ENCODE measurements at places on chromosomes 4 and X. TPM values are rescaled to one million over a fixed set of nuclear protein-coding genes. Genes with fewer than 3 reads are reported as not detected.
A peak's percentile ranks its signal among the peaks of the same experiment; 100 is the strongest.

DNA sequence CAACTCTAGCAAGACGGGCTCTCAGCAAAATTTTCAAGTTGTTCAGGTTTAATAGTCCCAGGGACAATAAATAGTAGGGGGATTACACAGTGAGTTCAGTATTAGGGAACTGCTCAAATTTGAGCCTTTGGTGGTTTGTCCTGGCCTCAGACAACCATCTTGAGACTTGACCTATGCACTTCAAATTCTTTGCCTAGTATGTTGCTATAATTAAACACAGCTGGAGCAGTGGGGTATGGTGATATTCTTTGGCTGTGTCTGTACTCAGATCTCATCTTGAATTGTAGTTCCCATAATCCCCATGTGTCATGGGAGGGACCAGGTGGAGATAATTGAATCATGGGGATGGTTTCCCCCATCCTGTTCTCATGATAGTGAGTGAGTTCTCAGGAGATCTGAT lies 43.3 kb upstream of the TEX13A start:
- H3K27me3 ChIP-seq = no peaks in the 10 kb centered on the region
- H3K4me3 ChIP-seq = no peak overlapping the region
- no peak overlapping the region for H3K27ac ChIP-seq
- H3K4me1 ChIP-seq = no peaks in the 10 kb centered on the region
- H3K36me3 ChIP-seq = no peaks in the 10 kb centered on the region

DNA sequence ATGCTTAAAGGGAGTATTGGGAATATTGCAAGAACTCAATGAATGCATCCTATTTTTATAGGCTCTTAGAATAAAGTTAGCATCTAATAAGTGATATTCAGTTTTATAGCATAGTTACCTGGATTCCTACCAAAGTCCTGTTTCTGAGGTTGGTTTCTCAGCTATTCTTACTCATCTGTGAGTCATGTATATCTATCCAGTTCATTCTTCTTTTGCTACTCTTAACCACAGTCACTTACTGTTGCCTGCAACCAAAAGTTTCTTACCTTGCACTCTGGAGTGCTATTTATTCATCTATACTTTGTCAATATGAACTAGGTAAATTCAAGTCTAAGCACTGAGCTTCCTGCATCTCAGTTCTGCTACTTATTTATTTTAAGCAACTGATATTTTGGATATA lies 322.5 kb downstream of the HS3ST1 start:
- no peaks in the 10 kb centered on the region for H3K36me3 ChIP-seq
- H3K4me1 ChIP-seq = no peaks in the 10 kb centered on the region
- H3K27me3 ChIP-seq = no peaks in the 10 kb centered on the region
- no peak for DNase-seq

DNA sequence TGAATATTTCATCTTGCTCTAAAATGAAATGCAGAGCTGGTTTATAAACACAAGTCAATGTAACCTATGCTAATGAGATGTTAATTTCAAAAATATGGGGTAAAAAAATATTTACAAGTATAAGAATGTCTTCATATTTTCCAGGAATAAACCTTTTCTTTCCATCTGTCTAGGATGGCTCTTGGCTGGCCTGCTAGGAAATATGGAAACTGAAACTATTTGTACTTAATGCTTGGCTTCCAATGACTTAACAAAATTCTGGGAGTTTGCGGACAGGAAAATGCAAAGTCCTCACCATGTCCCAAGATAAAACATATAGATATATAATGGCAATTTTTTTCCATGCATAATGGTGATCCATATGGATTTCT lies 168.1 kb downstream of the SCFD2 start:
- H3K27me3 ChIP-seq = no peaks in the 10 kb centered on the region
- no peaks in the 10 kb centered on the region for H3K36me3 ChIP-seq
- no peak for DNase-seq
- H3K27ac ChIP-seq = no peak overlapping the region

DNA sequence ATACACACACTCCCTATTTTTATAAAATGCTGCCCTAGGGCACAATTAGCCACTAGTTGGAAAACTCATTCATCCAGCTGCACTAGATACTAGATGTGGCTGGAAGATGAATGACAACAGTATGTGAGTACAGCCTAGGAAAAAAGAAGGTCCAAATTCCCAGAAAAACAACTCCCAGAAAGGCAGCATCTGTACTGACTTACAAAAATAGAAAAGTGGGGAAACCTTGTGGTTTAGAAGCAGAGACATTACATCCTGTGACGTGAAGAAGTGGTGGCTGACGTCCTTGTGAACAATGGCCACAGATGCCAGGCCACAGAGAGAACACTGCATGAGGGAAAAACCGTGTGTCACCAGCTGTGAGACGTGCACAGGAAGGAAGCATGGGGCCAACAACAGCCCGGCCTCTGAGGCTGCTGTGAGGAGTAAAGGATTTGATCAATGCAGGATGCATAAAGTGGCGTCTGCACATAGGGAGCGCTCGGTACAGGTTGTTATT lies 81.2 kb downstream of the SPRY1 start:
- no peaks in the 10 kb centered on the region for H3K27me3 ChIP-seq
- no peaks in the 10 kb centered on the region for H3K36me3 ChIP-seq
- no peak overlapping the region for H3K4me3 ChIP-seq
- H3K4me1 ChIP-seq = peaks cover 21% of the 10 kb centered on the region

DNA sequence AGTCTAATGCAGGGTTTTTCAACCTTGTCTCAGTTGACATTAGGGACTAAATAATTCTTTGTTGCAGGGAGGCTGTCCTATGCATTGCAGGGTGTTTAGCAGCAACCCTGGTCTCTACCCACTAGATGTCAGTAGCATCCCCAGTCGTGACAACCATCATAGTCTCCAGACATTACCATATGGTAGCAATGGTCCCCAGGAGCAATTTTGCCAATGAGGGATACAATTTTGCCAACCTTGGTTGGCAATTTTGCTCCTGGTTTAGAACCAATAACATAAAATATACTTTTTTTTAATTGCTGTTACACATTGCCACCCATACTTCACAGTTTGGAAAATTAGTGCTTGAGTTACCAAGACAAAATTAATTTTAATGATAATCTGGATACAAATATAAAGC lies 6.0 kb downstream of the EREG start:
- no peaks in the 10 kb centered on the region for H3K36me3 ChIP-seq
- DNase-seq = no peak
- no peak overlapping the region for H3K4me3 ChIP-seq
- no peaks in the 10 kb centered on the region for H3K27me3 ChIP-seq
- no peak overlapping the region for H3K27ac ChIP-seq

DNA sequence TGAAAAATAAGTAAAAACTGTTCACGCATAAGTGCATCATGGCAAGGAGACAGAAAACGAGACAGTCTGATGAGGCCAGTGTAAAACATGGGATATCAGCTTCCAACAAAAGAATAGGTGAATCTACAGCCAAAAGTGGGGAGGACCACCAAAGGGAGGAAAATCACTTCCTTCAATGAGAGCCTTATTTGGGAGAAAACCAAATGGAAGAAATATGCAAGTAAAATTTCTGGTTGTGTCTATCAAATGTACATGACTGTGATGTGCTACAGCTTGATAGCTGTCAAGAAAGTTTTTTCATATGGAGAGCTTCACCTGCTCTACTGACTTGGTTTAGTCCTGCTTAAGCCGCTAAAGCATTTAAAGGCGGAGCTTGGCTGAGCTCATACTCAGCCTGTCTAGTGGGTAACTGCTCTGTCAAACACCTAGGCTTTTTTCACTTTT lies 66.2 kb downstream of the MAGEA1 start:
- H3K36me3 ChIP-seq = no peaks in the 10 kb centered on the region
- no peak overlapping the region for H3K4me3 ChIP-seq
- H3K27me3 ChIP-seq = no peaks in the 10 kb centered on the region
- DNase-seq = no peak

The GPR173 gene
- 0.86 TPM for total RNA-seq

- peaks cover 19% of the 10 kb centered on the region for H3K4me1 ChIP-seq
- no peaks in the 10 kb centered on the region for H3K27me3 ChIP-seq
- no peak for DNase-seq
- H3K27ac ChIP-seq = peak overlapping the region; percentile 29
These were observed 55.7 kb downstream of the ANTXR2 start for GRCh38 chr4:80017125-80017854.

- no peak overlapping the region for H3K27ac ChIP-seq
- H3K36me3 ChIP-seq = no peaks in the 10 kb centered on the region
- DNase-seq = no peak
- no peak overlapping the region for H3K4me3 ChIP-seq
- no peaks in the 10 kb centered on the region for H3K27me3 ChIP-seq
- H3K4me1 ChIP-seq = no peaks in the 10 kb centered on the region
These were observed 75.4 kb upstream of the FAT1 start for GRCh38 chr4:186798951-186799659.

GRCh38 chr4:30716158-30716557 lies 4.0 kb upstream of the PCDH7 start:
- H3K27ac ChIP-seq = no peak overlapping the region
- H3K27me3 ChIP-seq = peaks cover 39% of the 10 kb centered on the region
- peak overlapping the region; percentile 56 for H3K4me3 ChIP-seq
- H3K4me1 ChIP-seq = peaks cover 19% of the 10 kb centered on the region
- no peaks in the 10 kb centered on the region for H3K36me3 ChIP-seq
- DNase-seq = no peak

DNA sequence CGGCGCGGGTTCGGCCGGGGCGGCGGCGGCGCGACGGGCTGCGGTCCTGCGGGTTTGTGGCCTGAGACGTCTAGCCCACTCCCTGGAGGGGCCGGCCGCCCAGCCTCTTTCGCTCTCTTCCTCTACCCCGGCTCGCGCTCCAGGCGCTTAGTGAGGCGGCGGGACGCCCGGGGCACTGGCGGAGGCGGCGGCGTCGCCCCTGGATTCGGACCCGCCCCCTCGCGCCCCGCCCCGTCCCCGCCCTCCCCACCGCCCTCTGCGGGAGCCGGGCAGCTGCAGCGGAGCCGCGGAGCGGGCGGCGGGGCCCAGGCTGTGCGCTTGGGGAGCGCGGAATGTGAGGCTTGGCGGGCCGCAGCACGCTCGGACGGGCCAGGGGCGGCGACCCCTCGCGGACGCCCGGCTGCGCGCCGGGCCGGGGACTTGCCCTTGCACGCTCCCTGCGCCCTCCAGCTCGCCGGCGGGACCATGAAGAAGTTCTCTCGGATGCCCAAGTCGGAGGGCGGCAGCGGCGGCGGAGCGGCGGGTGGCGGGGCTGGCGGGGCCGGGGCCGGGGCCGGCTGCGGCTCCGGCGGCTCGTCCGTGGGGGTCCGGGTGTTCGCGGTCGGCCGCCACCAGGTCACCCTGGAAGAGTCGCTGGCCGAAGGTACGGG lies at the start of gene BMP2K:
Gene BMP2K (plus strand): TSS at position 272 of the 650 bp plus-strand sequence. CDS start 194 bp downstream, at position 466.
- DNase-seq = peak; percentile 81
- peaks cover 10% of the 10 kb centered on the region for H3K4me1 ChIP-seq
- peak within 1 kb of the TSS; percentile 93 for H3K4me3 ChIP-seq
- H3K27me3 ChIP-seq = no peaks in the 10 kb centered on the region
- no peaks in the 10 kb centered on the region for H3K36me3 ChIP-seq
- peak within 1 kb of the TSS; percentile 99 for H3K27ac ChIP-seq

The ADRA2C gene
- total RNA-seq = 2.0 TPM

The C4orf36 gene
- 4.0 TPM for total RNA-seq

DNA sequence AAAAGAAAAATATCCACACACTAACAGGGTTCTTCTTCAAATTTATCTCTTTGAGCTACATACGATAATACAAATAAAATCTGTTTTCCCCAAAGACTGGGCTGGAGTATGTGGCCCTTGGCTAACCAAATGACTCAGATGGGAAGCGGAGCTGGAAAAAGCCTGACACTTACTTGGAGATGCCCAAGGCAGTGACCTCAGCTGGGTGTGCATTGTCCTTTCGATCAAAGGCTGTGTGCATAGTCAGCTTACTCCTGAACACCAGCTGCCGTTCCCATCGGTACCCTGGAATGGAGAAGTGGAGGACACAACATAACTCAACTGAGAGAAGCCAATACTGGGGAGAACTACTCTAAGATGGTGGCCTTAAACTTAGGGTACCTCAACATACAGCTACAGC lies 95.1 kb downstream of the CDS1 start:
- no peak for DNase-seq
- no peaks in the 10 kb centered on the region for H3K27me3 ChIP-seq
- H3K27ac ChIP-seq = no peak overlapping the region

- H3K4me1 ChIP-seq = peaks cover 3% of the 10 kb centered on the region
- H3K27ac ChIP-seq = no peak overlapping the region
- H3K36me3 ChIP-seq = no peaks in the 10 kb centered on the region
- H3K27me3 ChIP-seq = peaks cover 19% of the 10 kb centered on the region
- peak; percentile 59 for DNase-seq
These were observed 928 bp downstream of the GYG2 start for GRCh38 chrX:2829469-2830246.

DNA sequence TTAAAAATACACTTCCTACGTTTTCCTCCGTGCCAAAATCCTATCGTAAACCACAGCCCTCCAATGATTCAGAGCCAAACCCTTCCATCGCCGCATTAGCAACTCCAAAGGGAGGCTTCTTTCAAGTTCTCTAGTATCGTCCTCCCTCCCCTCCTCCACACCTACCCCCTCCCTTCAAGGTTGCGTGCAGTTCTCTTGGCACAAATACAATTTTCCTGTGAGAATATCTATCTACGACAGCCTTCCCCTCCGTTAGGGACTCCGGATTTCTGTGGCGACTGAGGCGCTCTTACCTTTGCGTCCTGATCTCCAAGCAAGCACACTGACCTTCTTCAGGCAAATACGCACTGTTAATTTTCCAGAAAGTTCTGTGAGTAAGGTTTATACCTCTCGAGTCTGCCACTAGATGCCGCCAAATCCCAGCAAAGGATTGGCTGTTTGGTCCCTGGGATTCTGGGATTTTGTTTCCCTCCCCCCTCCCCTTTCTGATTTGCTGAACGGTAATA lies 1.2 kb upstream of the MORF4L2 start:
- H3K27ac ChIP-seq = peak overlapping the region; percentile 93
- H3K27me3 ChIP-seq = no peaks in the 10 kb centered on the region
- DNase-seq = no peak
- H3K4me3 ChIP-seq = peak overlapping the region; percentile 45
- no peaks in the 10 kb centered on the region for H3K4me1 ChIP-seq

DNA sequence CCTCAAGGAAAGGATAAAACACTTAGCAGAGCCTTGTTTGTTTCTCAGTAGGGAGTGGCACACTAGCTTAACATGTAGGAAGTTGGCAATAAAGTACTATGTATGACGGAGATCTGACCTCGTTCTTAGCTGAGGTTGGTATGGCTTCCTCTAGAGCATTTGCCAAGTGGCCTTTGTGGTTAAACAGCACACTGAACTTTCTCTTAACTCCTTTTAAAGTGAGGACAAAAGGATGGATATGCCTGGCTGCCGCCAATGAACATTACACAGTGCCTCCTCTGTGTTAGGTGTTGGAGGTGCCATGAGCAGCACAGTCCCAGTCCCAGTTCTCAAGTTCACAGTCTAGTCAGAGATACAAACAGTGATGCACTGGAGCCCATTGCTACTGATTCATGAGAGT lies 54.4 kb downstream of the VGLL1 start:
- no peaks in the 10 kb centered on the region for H3K27me3 ChIP-seq
- no peaks in the 10 kb centered on the region for H3K36me3 ChIP-seq
- no peak overlapping the region for H3K27ac ChIP-seq
